ENCODE measurements at places on chromosomes 5 and 9.

DNA sequence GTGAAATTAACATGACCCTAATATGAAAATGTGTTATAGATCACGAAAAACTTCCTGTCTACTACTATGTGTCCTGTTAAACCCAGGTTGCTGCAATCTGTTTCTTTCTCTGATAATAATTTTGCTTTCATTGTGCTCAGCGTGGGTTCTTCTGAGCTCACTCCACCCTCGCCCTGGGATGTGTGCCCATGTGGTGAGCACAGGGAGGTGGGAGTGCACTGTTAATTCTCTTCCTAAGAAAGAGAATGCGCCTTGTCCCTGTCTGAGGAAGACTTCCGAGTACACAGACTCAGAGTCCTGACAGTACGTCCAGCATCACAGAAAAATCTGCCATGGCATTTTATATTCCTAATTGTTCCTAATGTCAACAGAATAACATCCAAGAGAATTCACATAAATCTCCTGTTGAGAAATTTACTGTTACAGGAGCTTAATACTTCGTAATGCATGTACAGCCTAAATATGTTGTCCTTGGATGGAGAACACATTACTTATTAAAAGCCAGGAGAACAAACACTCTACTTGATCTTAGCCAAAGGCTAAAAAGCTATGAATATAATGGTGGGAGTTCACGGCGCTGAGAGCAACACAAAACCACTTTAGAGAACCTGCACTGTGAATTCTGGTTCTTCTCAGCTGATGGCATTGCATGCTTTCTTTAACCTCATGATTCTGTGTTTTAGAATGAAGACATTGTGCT, 102.6 kb downstream of the PDE4D start:
- no peak for DNase-seq

DNA sequence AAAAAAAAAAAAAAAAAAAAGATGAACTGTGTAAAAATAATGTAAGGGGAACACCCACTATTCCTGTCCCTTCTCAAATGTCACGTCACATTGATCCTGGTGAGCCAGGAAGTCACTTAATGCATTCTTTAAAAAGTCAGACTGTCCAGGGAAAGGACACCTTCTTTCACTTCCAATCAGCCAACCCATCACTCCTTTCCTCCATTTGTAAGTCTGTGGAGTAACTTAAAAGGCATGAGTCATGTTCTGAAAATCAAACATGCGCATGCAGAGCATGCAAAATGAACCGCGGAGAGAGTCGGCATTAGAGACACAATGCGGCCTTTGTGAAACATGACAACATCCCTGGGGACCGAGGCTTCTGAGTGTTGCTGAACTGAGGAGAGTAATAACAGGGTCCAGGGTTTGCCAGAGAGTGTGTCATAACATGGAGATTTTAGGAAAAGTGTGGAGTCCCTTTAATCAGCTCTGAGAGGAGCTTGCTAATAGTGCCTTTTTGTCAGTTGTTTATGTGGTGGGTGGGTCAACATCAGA, 77.6 kb upstream of the SEMA6A start:
- peak; percentile 91 for DNase-seq

DNA sequence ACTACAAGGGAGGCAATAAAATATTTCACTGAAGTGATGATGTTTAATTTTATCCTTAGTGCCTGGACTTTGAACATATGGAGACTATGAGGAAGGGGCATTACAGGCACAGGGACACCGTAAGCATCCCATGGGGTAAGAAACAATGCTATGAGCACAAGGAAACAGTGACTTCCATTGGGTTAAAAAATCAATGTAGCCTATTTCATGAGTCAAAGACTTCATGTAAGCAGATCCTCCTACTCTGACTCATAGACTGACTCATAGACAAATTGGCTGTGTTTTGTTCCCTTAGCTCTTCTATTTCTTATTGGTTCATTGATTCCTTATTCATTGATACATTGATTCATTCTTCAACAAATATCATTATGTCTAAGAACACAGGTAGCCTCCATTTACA, 351.0 kb downstream of the PRELID2 start:
- no peak for DNase-seq

DNA sequence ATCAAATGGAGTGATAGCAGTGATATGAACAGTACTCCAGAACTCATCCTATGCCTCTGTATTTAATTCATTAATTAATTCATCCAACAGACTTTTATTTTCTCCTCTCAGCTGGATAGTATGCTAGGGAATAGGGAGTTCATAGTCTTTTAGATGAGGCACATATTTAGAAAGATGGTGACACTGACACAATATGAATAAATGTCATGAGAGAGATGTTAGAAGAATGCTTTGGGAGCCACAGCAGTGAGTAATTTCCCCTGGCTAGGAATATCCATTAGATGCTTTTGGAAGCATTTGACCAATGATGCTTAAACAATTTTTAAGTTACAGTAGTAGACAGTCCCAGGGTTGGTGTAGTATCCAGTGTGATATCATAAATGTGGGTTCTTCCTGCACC, 428.7 kb upstream of the SGCD start:
- DNase-seq: no peak

DNA sequence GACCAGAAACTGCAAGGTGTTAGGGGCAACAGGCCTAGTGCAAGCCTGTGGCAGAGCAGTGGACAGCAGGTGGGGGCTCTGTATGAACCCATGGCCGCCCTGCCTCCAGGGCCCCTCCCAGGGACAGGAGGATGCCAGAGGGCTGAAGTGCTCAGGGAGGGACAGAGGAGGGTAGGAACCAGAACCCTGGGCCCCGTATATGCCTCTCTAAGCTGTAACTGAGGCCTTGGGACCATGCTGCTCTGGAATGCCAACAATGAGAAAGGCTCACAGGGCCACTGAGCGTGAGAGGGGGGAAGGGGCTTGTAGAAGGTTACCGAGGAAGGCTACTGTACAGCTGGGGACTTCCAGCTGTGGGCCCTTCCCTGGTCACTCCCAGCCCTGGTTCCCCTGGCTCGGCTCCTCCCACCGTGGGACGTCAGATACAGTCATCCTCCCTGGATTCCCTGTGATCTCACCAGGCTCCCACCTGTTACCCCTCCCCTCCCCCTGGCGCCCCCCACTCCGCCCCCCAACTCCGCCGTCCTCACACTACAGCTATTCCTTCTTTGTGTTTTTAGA, 21.1 kb downstream of the AQP7 start:
- DNase-seq: no peak

- no peak for DNase-seq
Observed at GRCh38 chr9:90773617-90774016, 28.0 kb upstream of the SYK start.

- DNase-seq: peak; percentile 26
Observed at GRCh38 chr5:77518304-77518703, 26.2 kb upstream of the WDR41 start.

Data from NCI-H1436 (cell line).